ENCODE measurements at places on chromosomes 7 and 10.

DNA sequence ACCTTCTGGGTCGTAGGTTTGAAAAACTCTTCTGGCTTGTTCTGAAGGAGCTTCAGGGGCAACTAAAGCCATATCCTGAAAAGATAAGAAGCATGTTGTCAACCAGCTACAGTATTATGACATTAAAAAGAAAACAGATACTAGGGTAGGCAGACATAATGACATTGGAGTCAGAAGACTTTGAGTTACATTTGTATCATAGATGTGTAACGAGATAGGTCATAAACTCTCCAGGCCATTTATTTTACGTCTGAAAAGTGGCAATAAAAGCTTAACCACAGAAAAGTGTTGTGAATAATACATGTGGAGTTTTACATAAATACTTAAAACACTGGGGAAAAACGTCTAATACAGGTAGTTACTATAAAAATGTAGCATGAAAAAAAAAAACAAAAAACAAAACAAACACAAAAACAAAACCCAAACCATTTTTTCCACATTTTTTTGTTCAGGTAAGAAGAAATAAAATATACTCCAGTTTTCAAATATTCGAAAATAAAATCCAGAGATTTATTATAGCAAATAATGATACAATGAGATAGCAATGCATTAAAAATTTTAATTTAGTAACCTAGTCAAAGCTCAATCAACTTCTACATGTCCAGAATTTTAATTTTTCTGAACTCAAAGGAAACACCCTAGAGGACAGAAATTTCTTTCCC lies 64.1 kb downstream of the MINDY3 start:
- no peak for DNase-seq

- no peak for DNase-seq
Measured at GRCh38 chr10:111440501-111440900, 363.7 kb downstream of the ADRA2A start.

GRCh38 chr7:28643584-28644340 lies 231.4 kb downstream of the CREB5 start:
- no peak for DNase-seq

DNA sequence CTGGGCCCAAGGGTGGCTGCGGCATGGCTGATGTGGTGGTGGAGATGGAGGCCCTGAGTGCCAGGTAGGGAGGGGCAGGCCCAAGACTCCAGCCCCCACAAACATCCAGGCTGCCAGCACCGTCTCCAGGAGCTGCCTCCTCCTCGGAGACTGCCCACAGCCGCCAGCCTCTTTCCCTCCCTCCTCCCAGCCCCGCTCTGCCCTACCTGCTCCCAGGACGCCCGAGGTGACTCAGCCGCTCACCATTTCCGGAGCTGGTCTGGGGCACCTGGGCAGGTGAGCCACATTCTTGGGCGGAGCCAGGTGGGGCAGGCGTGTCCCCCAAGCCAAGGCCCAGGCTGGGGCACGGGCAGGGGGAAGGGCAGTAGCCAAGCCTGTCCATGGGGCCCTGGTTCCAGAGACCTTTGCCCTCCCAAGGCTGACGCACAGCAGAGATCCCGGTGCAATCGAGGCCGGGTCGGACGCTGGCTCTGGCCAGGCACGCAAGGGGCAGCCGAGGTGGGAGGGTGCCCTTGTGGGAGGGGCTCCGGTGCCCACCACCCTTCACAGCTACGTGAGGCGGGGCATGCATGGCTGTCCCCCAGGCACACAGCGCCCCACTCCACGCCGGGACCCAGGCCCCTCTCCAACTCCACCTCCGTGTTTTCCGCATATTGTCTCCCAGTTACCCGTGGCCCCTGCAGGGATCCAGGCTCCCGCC lies 8.8 kb downstream of the ADAP1 start:
- peak; percentile 9 for DNase-seq

DNA sequence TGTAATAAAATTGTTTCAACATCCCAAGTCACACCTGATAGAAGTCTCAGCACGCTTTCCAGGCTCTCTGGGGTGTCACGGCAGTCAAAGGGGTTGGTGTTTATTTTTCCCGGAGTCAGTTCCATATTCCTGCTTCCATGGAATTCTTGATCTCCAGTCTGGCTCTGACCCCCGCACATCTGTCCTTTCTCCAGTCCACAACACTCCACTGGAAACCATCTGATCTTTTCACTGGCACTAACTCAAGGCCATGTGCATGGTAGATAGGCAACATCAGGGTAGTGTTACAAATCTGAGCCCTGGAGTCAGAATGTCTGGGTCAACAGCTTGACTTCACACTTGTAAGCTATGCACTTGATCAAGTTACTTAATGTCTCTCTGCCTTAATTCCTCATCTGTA lies 176.2 kb downstream of the WDR11 start:
- no peak for DNase-seq

- no peak for DNase-seq
Measured at GRCh38 chr7:80918399-80918798, 452 bp downstream of the SEMA3C start.

DNA sequence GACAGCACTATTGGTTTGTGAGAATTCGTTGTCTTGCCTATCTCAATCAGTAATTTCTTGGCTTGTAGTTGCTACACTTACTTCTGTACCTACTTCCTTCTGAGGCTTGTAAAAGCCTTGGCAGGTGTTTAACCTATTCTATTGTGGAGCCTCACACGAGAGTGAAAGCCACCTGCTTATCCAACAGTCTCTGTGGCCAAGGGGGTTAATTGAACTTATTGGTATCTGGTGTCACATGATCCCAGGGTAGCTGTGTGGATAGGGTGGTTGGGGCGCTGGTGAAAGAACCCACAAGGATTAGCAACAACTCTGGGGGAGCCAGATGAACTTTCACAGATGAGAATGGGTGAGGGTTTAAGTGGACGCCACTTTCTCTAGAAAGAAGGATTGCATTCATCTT lies 13.9 kb upstream of the ATP6V0E2 start:
- DNase-seq: no peak

GRCh38 chr10:541750-542371 lies 147.6 kb downstream of the DIP2C start:
- DNase-seq: no peak

DNA sequence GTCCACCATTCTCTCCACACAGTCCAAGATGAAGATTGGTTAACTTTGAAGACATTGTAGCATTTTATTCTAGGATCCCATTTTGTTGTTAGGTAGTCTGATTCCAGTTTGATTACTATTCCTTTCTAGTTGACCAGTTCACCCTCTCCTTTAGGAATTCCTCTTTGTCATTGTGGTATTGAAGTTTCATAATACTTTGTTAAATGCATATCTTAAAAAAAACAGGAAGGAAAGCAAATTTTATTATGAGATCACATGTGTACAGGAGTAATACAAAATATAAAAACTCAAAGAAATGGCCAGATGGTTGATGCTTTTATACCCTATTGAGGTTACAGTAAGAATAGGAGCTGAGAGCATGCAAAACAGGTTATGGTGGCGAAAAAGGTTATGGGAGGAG lies 15.5 kb upstream of the SEMA3C start:
- DNase-seq: no peak

GRCh38 chr7:155589001-155589980 lies 42.9 kb upstream of the CNPY1 start:
- DNase-seq: no peak

DNA sequence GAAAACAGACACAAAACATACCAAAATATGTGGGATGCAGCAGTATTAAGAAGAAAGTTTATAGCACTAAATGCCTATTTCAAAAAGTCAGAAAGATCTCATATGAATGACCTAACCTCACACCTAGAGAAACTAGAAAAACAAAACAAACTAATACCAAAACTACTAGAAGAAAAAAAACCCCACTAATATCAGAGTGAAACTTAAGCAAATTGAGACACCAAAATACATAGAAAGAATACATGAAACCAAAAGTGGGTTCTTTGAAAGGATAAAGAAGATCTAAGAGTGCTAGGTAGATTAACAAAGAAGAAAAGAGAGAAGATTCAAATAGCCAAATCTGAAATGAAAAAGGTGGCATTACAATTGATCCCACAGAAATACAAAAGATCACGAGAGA lies 494.1 kb downstream of the SH2D4B start:
- no peak for DNase-seq

GRCh38 chr10:99535764-99536337 lies 3.1 kb downstream of the NKX2-3 start:
- DNase-seq: no peak

DNA sequence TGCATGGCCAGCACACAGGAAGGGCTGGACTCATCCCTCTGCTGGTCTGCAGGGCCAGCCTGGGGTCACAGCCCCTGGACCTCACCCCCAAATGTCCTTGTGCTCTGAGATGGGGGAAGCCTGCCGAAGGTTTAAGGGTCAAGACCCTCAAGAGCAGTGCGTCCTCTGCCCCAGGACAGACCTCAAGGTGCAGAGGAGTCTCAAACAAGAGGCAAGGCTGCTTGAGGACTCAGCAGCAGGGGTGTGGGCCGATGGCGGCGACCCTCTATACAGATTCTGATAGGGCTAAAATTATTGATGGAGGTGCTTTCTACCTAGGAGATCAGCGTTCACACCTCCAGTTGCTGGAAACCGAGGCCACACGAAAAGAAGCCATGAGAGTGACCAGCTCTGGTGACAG lies 80.7 kb downstream of the ZRANB1 start:
- no peak for DNase-seq

- DNase-seq: no peak
Measured at GRCh38 chr7:28037220-28038010, 143.2 kb downstream of the JAZF1 start.

- no peak for DNase-seq
Measured at GRCh38 chr10:101007099-101007711, 7.6 kb downstream of the LZTS2 start.

- no peak for DNase-seq
Measured at GRCh38 chr7:50562136-50562535, 3.1 kb downstream of the DDC start.

DNA sequence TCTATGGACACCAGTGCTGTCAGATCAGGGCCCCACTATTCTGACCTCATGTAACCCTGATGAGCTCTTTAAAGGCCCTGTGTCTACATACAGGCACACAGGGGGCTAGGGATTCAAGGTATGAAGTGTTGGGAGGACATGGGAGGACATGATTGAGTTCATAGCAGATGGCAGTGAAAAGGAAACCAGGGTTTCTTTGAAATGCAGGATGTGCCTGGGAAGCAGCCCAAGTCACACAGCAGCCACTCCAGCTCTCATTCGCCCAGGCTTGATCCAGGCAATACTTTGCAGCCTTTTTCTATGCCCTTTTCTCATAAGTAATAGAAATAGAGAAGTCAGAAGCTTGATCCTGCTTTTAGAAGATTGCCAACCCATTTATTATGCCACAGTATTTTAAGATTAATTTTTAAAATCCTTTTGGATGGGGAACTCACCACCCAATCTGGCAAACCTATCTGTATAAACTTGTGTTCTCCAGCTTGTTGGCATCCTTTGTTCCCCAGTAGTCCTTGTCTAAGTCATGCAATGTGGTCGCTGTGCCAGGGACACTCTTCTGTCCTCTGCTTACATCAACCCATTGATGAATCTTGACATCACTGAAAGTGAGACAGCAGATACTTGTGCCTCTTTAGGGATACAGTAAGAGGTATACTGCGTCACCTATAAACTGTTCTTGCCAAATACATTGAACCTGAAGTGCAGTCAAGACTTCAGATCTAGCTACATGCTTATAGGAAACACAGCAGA lies 95.0 kb downstream of the TAF3 start:
- no peak for DNase-seq

DNA sequence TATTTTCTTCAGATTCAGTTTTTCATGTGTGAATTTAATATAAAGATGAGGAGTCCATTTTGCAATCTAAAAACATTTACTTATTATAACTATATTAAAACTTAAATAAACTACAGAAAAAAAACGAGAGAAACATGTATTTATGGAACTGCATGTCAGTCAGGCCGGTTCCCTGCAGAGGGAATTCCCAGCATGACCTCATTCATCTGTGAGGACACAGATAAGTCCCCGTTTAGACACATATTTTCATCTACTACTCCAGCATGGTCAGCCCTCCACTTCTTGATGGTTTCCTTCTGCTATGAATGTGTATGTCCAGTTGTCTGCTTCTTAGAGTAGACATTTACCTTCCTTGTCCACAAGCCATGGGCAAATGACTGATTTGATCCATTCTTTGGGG lies 339.1 kb downstream of the SEMA3D start:
- no peak for DNase-seq

- no peak for DNase-seq
Measured at GRCh38 chr10:104322416-104322782, 15.9 kb downstream of the ITPRIP start.

GRCh38 chr7:94289071-94289470 lies 105.6 kb upstream of the COL1A2 start:
- peak; percentile 53 for DNase-seq

DNA sequence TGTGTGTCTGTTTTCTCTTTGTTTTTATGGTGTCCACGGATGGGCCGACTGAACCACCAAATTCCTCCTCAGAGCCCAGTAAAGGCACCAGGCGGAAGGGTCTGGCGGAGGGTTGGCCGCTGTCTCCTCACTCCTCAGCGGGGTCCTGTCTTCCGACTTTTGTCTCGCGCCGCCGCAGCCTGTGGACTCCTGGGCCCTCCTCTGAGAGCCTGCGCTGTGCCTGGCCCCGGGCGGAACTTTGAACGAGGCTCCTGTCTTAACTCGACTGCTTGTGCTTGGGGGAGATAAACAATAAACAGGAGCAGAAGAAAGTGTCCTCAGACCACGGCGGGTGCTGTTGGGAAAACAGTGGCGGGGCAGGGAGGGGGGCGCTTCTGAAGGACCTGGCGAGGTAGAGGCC lies 2.2 kb upstream of the FAM20C start:
- DNase-seq: no peak

DNA sequence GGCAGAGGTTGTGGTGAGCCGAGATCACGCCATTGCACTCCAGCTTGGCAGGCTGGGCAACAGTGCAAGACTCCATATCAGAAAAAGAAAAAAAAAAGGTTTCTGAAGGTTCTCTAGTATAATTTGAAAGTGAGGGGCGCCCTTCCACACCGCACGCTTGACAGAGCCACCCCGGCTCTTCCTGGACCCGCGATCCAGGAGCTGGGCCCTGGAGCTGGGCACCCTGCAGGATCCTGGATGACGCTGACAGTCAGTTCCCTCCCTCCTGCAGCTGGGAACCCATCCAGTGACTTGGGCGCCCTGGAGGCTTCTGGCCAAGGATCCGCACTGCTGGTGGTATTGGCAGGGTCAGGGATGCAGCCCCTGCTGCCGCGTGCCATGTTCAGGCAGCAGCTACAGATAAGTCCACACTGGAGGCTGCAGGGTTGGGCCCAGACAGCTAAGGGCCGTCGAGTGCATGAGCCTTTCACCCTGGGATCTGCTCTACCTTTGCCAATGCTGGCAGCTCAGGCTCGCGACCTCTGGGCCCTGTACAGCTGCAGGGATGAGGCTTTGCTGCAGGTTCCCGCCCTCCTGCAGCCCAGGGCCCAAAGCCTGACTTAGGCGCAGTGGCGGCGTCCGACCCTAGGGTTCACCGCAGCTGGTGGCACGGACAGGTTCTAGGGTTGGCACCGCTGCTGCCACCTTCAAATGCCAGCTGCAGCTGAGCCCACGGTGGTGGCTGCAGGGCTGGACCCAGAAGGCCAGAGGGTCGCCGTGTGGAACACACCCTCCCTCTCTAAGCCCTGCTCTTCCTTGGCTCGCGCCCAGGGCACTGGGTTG lies 110.2 kb downstream of the OR13A1 start:
- no peak for DNase-seq
